ENCODE measurements at places on chromosomes 2 and 18.

DNA sequence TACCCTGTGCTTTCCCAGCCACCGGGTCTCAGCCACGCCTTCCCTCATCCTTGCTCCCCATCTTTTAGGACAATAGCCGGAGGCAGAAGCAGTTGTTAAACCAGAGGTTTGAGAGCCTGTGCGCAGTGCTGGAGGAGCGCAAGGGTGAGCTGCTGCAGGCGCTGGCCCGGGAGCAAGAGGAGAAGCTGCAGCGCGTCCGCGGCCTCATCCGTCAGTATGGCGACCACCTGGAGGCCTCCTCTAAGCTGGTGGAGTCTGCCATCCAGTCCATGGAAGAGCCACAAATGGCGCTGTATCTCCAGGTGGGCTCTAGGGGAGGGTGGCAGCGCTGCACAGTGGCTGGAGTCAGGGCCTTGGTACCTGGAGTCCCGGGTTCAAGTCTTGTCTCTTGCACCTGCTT lies 2.7 kb downstream of the UCN start:
- DNase-seq, result no peak

GRCh38 chr2:72579591-72580180 lies 246.1 kb downstream of the EXOC6B start:
- DNase-seq, result no peak

DNA sequence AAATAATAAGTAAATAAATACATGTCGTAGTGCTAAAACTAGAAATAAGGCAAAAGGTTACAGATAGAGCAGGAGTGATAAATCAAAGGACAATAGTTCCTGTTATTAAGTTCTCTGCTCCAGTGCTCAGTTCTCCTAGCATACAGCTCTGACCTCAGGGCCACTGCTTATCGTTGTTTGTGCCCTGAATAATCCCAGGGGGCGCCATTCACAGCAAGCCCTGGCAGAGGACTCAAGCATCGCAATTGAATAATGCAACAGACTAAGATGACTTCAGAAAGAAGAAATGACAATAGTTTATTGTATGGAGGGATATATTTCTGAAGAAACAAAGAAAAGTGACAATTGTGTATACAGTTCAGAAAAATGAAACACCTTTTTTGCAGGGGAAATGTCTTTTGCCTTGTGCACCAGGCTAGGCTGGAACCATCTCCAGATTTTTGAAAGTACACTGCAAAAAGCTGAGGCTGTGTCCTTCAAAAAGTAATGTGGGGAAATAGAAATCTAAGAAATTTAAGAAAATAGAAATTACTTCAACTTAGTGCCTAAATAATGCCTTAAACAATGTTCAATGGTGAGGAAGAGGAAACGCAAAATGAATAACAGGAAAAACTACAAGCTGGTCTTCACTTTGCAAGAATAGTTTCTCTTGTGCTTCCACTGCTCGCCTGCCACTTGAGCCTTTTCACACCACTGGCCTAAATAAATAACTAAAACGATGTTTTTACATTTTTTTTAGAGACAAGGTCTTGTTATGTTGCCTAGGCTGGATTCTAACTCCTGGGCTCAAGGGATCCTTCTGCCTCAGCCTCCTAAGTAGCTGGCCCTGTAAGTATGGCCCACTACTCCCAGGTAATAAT lies 19.0 kb upstream of the CCNYL1 start:
- no peak for DNase-seq

DNA sequence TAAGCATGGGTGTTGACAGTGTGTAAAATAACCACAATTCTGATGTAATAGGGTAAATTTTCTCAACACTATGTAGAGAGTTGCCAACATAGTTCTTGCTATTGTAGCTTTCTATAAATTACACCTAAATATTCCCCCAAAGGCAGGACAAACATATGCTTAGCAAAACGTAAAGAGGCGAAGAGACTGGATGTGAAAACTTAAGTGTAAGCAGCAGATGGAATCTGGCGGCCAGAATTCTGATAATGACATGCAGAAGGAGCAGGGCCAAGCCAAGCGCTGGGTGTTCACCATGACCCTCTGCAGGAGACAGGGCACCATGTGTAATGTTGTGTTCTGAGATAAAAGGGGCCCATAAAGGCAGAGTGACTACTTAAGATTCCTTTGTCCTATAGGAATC lies 105.2 kb upstream of the ZNF521 start:
- no peak for DNase-seq

DNA sequence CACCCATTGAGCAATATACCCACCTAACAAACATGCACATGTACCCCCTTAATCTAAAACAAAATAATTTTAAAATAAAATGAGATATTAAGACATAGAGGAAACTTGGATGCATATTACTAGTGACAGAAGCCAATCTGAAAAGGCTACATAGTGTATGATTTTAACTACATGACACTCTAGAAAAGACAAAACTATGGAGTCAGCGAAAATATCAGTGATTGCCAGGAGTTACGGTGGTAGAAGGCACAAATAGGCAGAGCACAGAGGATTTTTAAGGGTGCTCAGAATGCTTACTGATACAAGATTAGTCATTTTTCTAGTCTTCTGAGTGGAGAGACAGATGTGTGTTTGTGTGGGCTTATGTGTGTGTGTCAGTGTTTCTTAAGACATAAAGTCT lies 656.6 kb downstream of the NR4A2 start:
- no peak for DNase-seq

DNA sequence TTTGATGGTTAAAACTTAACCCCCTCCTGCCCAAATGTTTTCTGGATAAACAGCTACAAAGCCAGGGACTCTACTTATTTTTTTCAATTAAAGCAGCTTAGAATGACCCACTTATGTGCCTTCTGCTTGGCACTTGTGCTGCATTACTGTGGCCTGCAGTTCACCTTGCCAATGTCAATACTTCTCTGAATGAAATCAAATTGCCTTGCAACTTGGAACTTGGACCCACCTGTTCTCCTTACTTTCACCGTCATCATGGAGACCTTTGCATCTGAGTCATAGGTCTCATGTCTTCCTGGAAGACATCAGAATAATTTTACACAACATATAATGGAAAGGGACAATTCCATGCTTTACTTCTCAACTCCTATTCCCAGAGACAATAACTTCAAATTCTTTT lies 92.1 kb upstream of the FHL2 start:
- no peak for DNase-seq

GRCh38 chr2:210963386-210963785 lies 407.0 kb downstream of the CPS1 start:
- no peak for DNase-seq

GRCh38 chr2:8525582-8526402 lies 156.1 kb upstream of the ID2 start:
- DNase-seq, result no peak

DNA sequence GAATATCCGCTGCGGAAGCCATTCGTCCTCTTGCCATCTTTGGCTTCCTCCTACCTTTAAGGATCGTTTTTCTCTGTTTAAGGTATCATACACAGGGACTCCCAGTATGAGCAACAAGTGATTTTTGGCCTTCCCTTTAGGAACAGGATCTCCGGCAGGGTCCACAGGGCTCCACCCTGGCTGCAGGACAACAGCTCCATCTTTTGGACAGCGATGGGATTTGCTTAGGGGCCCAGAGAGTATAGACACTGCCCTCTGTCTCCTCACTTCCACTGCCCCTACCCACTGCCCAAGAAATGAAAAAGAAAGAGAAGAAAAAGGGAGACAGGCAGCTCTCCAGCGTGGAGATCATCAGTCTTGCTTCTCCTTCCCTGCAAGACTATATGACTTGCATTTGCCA lies 224.5 kb downstream of the UXS1 start:
- DNase-seq, result no peak

DNA sequence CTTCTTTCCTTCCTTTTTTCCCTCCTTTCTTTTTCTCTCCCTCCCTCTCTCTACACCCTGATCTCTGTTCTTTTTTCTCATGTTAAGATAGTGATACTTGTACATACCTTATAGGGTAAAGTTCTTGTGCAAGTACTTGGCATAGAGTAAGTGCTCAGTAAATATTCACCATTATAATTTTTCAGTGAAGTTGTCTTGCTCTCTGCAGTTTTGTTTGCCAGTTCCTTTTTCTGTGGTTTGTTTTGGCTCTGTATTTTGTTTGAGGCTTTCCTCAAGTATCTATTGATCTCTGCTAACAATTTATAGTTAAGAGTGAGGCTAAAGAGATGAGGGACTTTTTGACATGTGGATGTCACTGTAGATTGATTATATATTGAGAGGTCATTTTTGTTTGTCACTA lies 48.0 kb downstream of the MTX2 start:
- DNase-seq, result no peak

GRCh38 chr2:127942002-127942401 lies 56.2 kb upstream of the AMMECR1L start:
- no peak for DNase-seq

DNA sequence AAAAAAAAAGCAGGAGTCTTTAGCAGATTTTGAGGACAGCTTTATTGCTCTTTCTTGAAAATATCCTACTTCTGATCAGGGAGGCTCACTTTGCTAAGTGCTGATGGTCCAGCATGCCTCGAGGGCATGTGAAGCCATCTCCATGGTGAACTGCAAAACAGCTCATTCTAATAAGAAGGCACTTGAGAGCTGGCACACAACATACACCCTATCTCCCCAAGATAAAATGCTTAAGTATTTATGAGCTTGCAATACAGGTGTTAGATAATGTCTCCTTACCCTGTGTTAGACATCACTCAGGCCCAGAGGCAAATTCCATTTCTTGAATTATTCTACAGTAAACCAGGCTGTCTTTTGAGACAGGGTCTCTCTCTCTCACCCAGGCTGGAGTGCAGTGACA lies 2.7 kb downstream of the ENOSF1 start:
- no peak for DNase-seq

DNA sequence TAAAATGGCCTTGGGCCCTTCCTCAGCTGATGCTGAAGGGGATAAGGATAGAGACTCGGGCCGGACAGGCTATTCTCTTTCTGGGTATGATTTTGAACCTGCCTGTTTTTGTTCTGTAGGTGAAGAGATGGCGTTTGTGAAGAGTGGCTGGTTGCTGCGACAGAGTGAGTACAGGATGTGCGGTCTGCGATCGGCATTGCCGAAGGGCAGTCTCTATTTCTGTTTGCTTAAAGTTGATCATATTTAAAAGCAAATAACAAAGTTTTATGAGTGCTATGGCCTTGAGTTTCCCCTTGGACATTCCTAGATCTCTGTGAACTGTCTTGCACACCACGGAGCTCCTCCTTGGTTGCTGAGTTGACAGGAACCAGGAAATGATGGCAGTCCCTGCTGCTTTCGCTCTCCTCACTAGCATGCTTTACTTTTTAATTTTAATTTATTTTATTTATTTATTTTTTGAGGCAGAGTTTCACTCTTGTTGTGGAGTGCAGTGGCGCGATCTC lies 15.7 kb downstream of the PLEKHB2 start:
- DNase-seq, result no peak

GRCh38 chr18:8828300-8828699 lies 122.9 kb downstream of the MTCL1 start:
- DNase-seq, result no peak

GRCh38 chr2:12970861-12971260 lies 254.1 kb downstream of the TRIB2 start:
- DNase-seq, result no peak

GRCh38 chr2:36539631-36540030 lies 58.3 kb downstream of the FEZ2 start:
- DNase-seq, result no peak

GRCh38 chr2:233007739-233008138 lies 5.3 kb downstream of the NGEF start:
- DNase-seq, result no peak

GRCh38 chr18:48065601-48065995 lies 135.1 kb upstream of the SMAD2 start:
- no peak for DNase-seq

DNA sequence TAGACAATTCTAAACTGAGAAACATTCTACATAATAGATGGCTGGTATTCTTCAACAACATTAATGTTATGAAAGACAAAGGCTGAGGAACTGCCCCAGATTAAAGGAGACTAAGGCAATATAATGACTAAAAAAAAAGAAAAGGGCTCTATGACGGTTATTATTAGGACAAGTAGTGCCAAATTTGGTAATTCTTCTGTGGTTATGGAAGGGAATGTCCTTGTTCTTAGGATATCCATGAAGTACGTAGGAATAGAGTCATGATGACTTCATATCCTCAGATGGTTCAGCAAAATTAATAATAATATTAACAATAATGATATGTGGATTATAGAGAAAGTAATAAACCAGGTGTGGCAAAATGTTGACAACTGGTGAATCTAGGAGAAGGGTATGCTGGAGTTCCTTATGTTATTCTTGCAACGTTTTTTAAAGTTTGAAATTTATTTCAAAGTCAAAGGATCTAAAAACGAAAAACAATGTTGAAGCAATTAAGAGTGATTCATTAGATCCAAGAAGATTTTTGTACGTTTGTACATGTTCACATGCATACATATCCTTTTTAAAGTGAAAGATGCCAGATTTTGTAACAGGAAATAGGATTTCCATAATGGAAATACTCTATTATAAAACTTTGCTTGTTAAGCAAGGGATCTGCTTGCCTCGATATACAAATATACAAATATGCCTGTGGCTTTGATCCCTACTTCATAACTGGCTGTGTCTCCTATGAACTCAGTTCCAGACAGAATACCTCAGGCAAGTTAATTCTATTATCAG lies 27.7 kb upstream of the STRN start:
- DNase-seq, result no peak

- DNase-seq, result no peak
These were observed 185.3 kb downstream of the LRATD1 start for GRCh38 chr2:14817848-14818247.

- DNase-seq, result no peak
These were observed 743.3 kb downstream of the SLC4A3 start for GRCh38 chr2:220370764-220371163.

DNA sequence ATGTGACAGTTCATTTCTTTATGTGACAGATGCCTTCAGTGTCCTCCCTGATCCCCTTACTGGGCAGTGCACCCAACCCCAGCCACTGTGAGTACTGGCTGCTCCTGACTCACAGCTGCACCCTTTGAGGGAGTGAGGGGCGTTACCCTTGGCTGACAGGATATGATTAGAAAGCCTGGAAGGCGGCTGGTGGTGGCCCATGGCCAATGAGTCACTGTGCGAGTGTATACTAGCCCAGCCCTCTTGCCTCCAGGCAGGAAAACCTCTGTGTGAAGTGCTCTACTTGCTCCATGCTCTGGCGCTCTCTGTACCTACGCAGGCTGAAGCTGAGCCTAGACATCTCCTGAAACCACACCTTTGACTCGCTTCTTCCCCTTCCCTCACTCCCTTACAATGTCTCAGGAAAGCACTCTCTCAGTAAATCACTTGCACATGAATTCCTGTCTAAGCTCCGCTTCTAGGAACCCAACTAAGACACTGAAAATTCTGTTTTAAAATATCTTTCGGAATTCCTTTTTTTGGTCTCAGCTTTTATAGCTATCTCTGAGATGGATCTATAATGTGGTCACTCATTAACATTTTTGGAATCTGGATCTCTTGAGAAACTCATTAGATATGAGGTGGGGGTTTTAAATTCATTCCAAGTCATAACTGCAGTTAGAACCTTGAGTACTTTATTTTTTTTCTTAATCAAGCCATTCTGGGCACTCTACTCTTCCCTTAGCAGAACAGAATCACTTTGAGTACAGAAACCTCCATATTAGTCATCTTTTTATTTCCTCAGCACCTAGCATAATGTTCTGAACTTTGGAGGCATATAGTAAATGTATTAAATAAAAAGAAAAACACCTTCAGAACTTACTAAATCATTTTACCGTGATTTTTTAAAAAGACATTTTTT lies 25.3 kb upstream of the STAM2 start:
- DNase-seq, result peak; percentile 42
